HepG2 (cell line): ENCODE measurements at places on chromosomes 11 and 22. TPM values are rescaled to one million over a fixed set of nuclear protein-coding genes. Genes with fewer than 3 reads are reported as not detected.

TECTA gene
- total RNA-seq = 0.04 and 0.08 TPM in 2 replicates

DNA sequence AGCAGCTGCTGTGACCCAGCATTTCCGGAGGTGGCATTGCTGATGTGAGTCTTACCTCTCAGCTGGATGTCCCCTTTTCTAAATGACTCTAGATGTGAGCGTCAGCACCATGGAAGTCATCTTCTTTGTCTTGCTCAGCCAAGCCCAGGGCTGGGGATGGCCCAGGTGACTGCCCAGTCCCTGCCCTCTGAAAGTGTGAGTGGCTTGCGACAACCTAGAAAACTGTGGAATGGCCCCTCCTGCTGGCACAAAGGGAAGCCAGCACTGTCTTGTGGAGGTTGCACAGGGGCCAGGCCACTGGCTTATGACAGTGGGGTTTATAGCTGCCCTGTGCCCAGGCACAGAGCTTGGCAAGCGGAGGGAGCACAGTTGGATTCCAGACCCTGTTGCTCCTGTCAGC, 6.2 kb downstream of the TUB start:
- DNase-seq = no peak

DNA sequence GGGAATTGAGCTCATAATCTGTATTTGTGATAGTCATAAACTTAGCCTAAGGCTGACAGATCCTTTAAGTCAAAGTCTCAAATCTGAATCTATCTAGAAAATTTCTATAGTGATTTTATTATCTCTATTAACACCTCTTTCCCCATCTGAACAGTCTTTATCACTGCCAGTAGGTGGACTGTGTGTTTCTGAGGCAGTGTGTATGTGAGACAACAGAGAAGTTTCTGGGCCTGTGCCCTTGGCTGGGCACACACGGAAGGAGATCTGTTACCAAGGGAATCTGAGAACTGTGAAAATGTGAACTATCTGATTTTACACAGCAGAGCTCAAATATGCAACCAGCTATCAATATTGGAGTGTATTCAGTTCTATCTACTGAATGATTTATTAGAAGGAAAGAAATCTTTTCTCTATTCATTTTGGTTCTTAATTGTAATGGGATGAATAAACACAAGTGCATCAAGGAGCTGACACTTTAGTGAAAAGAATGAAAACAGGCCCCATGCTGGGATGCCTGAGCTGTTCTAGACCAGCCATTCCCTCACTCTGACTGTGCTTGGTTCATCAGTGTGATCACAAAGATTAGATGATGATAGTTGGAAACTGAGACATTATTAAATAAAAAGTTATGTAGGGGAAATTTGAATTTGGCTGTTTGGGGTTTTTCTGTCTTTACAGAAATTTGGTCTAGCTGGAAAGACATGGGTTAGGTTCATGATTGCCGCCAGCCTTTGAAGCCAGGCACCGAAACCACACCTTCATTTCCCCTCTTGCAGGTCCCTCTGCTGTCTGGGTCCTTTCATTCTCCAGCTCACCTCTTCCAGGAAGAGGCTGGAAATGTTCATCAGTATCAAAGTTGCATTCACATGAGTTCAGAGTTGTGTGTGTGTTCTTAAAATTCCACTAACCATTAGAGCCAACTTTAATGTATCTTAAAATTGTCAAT, 68.1 kb downstream of the LIF start:
- no peak for DNase-seq

DNA sequence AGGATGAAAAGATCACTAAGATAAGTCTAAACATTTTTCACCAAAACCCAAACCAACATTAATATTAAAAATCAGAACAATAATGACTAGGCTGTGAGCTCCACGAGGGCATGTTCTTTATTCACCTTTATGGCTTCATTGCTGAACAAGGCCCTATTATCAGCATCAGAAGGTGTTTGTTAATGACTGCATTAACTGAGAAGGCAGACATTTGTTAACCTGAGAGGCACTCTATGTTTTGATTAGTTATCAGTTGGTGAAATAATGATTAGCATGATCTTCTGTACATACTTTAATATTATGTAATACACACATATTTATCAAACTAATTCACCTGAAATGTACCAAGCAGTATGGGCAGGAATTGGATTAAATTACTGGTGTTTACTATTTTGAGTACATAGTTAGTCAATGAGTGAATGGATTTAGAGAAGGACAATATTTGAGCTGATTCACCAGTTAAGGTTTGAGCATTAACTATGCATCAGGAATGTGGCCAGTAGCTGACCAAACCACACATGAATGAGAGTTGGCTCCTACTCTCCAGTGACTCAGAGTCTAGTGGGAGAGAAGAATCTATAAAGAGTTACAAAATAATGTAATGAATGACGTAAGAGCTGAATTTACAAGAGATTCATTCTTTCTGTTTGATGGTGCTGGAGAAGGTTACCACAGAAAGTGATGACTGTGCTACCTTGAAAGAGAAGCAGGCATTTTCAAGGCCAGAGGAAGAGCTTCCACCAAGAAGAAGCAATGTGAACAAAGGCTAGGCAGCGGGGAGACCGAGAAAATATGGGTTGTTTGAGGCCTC, 6.7 kb downstream of the IL18 start:
- peak; percentile 94 for DNase-seq

RBX1 gene
- total RNA-seq = 84.9 and 111 TPM in 2 replicates

DNA sequence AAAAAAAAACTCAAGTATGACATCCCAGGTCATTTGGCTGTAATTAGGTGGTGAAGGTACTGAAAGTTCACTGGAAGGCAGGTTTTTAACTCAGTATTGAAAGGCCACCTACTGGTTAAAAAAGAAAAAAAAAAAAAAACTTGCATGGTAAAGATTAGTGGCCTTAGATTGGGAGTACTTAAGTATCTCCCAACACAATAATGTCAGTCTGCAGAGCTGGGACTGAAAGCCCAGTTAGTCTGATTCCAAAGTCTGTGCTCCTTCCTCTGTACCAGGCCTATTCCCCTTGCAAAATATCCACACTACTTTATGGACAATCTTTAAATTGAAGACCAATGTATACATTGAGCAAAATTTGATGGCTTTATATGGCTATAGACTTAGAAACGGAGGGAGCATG, 85.5 kb downstream of the NOX4 start:
- no peak for DNase-seq

GRCh38 chr11:36469881-36470802, 39.9 kb downstream of the TRAF6 start:
- no peak for DNase-seq

TBX10 gene
- 0.17 and 0.27 TPM in 2 replicates for total RNA-seq

GRCh38 chr11:29293825-29294224, 723.0 kb downstream of the KCNA4 start:
- peak; percentile 5 for DNase-seq

DNA sequence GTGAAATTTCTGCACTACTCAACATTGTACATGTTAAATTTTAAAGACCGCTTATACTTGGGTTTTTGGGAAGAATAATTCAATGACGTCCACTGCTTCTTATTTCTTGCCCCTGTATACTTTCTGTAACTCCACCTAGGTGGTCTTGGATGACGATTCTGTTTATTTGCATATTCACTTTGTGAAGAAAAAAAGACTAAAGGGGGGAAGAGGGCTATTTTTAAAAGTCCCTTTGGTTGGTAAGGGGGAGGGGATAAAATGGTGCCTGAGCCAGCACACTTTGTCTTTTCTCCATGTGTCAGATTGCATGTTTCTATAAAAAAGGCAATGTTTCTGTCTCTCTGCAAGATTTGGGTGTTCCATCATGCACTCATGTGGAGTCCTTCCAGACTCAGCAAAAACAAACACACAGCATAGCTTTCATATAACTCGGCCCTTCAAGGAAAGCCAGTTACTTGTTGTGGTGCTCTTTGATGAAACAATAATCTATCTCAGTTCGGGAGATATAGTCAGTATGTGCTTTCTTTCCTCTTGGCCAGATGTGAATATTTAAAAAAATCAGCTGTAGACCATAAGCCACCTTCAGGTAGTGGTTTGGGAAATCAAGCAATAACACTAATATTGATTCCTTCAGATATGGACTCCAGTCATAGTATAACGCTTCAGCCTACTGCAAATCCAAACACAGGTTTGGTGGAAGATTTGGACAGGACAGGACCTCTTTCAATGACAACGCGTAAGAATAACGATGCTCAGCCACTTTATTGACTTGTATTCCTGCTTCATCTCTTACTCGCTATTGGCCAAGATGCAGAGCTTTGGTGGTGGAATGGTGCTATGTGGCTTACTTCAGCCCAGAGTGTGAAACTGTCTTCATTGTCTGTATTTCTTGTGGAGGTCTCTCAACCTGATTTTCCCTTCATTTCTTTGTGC, 68.8 kb downstream of the CD44 start:
- no peak for DNase-seq
